A549 treated with DMSO at 1 μM for 4 hours (cell line): ENCODE measurements at places on chromosomes 3 and 15. TPM values are rescaled to one million over a fixed set of nuclear protein-coding genes. Genes with fewer than 3 reads are reported as not detected.

The PP2D1 gene
- not detected in 5 replicates for total RNA-seq

The ADCY5 gene
- 0.31 to 0.63 TPM (median 0.46 TPM) in 5 replicates for total RNA-seq

The HTR3E gene
- total RNA-seq = not detected in 5 replicates

The CCR3 gene
- not detected in 5 replicates for total RNA-seq

The DPPA2 gene
- not detected in 5 replicates for total RNA-seq
